Lower leg skin (tissue), 4 donors: ENCODE measurements at places on chromosomes 7 and 10. TPM values are rescaled to one million over a fixed set of nuclear protein-coding genes. Genes with fewer than 3 reads are reported as not detected.

DNA sequence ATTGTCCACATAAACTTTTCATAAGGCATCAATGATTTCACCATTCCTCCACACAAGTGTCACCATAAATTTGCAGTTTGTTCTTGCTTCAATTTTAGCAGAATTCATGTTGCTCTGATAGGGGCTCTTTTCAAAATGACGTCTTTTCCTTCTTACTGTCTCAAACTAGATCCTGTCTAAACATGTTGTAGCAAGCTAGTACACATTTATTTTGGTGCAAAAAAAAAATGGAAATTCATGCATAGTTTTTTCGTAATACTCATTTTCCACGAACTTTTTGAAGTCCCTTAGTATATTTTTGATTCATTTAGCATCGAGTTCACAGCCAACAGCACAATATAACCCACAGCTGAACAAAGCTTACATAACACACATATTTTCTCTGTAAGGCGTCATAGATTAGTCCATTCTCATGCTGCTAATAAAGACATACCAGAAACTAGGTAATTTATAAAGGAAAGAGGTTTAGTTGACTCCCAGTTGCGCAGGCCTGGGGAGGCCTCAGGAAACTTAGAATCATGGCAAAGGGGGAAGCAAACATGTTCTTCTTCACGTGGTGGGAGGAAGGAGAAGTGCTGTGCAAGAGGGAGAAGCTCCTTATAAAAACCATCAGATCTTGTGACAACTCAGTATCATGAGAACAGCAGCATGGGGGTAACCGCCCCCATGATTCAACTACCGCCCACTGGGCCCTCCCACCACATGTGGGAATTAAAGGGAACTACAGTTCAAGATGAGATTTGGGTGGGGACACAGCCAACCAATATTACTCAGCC is 301.5 kb downstream of the CCDC3 start:
- DNase-seq, result no peak

The TYW1B gene
- 4.3 TPM for total RNA-seq

DNA sequence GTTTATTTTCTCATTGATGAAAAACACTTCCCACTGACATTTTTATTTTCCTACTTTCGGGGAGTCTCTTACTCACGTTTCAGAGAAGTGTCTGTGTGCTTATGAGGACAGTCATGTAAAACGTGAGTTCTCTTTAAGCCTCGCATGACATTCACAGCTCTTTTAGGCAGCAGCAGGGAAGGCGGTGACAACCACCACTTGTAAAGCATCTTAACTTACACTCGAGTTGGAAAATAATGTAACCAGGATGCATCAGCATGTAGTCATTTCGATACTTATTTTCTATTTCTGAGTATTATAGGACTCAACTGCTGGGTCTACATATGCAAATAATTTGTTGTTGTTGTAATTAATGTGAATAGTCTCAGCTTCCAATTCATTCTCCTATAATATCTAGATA is 153.6 kb downstream of the SEMA3D start:
- no peak for DNase-seq

DNA sequence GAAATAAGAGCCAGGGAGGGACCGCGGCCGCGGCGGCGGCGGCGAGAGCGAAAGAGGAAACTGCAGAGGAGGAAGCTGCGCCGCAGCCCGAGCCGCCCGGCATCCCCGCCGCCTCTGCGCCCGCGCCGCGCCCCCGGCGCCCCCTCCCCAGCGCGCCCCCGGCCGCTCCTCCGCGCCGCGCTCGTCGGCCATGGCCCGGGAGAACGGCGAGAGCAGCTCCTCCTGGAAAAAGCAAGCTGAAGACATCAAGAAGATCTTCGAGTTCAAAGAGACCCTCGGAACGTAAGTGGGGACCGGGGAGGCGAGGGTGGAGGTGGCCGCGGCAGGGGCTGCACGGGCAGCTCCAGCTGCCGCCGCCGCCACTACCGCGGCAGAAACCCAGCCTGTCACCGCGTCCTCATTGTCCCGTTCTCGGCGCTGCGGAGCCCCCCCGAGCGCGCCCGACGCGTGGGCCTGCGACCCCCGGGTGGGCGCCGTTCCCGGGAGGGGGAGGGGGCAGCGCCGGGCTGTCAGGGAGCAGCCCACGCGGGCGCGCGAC is 351 bp downstream of the CAMK1D start:
- no peak for DNase-seq

DNA sequence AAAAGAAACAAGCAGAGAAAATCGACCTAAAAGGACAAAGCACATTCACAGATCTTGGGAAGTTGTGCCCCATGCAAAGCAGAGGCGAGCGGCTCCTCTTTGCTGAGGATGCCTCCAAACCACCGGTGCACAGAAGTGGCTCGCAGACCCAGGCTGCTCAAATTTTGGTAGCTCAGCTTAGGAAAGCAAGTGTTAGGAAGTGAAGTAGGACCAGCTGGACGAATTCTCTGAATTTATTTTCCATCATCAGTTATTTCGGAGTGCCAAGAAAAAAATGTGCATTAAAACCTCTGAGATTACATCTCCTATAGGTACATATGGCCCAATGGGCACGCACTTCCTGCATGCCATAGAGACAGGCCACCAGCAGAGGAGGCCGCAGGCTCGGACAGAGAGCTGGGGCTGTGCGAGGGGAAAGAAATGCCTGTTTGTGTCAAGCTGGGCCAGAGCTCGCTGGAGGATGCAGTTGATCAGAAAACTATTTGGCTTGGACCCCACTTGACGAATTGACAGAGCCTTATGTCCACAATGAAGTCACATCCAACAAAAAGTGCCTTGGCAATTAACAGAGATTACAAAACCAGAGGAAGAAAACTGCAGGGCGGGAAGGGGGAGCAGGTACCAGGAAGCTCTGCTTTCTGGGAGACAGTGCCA is 122.3 kb upstream of the LYZL2 start:
- peak; percentile 90 for DNase-seq

GRCh38 chr7:30831227-30831626 is 60.0 kb downstream of the MINDY4 start:
- DNase-seq, result no peak

- no peak for DNase-seq
These were observed 202.6 kb downstream of the GALNT17 start for GRCh38 chr7:71334541-71334940.

The PDAP1 gene
- 81.8 TPM for total RNA-seq

DNA sequence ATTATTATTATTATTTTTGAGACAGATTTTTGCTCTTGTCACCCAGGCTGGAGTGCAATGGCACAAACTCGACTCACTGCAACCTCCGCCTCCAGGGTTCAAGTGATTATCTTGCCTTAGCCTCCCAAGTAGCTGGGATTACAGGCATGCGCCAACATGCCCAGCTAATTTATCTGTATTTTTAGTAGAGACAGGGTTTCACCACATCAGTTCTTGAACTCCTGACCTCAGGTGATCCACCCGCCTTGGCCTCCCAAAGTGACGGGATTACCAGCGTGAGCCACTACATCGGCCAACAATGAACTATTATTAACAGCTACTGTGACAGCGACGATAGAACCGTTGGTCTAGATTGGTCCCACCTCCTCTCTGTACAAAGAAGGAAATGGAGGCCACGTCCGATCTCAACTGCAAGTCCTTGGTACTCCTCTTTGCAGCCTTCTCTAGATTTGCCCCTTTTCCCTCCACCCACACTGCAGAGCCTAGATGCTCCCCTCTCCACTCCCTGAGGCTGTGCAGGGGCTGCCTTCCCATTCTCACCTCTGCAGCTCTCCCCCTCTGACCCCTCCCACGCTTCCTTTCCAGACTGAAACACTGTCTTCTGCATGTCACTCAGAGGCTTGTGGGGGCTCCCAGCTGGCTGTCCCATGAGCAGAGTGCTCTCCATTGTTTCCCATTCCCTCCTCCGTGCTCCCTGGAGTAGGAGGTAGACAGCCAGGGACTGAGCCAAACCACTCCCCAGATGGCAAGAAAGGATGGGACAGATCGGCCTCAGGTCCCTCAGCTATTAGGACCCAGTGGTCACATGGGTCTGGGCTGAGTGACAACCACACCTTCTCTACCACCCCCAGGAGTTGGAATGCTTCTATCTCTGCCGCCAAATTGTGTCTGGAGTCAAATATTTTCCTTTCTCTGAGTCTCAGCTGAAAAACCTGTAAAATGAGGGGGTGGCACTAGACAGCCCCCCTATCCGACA is 2.3 kb downstream of the LOXL4 start:
- peak; percentile 11 for DNase-seq

- DNase-seq, result no peak
These were observed 9.6 kb upstream of the CCM2 start for GRCh38 chr7:44990109-44991023.

DNA sequence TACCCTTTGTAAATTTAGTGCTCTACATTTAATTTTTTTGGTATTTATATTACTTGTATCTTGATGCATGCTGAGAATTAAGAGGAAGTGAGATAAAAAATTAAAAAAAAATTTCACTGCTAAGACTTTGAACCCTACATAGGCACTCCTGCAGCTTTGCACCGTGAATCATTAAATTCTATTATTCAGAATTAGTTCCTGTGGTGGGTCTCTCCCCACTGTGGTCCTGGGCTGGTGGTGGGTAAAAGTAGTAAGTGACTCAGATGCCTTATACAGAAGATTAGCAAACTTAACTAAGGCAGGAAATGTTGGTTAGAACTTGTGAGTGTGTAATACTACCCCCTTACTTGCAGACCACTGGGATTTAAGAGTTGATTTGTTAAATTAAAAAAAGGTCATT is 72.6 kb downstream of the AP3M1 start:
- no peak for DNase-seq

- DNase-seq, result no peak
These were observed 7.6 kb upstream of the ENTPD1 start for GRCh38 chr10:95748349-95748748.

DNA sequence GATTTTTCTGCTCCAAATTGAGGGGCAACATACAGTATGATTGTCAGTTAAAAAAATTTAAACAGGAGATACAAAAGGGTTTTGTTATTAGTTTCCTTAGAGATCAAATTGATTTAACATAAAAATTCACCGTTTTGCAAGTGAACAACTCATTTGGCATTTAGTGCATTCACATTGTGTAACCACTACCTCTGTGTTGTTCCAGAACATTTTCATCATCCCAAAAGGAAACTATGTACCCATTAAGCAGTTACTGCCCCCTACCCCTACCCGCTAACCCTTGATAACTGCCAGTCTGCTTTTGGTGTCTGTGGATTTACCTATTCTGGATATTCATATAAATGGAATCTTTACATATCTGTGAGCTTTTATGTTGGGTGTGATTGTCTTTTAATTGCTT is 3.1 kb downstream of the ZRANB1 start:
- DNase-seq, result no peak

The CDK13 gene
- 59.0 TPM for total RNA-seq

DNA sequence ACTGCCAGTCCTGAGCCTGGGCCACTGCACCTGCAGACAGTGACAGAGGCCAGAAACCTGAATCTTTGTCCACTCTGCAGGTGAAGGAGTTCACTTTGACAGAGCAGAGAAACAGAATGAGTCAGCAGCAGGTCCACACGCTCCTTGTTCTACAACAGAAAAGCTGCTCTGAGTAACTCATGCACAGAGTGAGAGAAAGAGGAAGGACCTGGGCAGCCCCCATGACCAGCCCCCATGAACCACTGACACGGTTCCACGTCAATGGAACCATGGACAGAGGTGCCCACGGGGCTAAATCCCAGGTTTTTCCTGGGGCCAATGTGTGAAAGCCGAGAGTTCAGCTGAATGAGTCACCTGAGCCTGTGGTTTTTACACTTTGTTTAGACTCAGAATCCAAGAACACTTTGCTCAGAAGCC is 40.8 kb upstream of the CTBP2 start:
- no peak for DNase-seq

DNA sequence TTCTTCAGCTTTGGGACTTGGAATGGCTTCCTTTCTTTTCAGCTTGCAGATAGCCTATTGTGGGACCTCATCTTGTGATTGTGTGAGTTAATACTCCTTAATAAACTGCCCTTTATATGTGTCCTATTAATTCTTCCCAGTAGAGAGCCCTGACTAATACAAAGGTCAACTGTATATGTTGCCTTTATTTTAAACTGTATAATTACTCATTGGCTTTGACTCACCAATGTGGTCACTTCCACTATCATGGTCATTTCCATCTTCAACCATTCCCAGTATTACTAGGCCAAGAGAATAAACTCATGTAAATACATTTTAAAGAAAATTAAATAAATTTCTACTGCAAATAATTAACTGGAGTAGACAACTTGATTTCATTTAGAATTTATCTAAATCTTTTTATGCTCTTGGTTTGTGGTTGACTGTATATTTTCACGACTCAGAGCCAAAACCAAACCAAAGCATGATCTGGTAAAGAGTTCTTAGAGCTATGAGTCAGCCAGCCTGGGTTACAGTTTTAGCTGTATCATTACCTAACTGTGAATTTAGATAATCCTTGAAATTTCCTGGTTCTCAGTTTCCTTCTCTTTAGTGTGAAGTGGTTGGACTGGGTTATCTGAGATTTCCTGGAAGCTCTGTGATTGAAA is 188.4 kb downstream of the PPP1R3A start:
- no peak for DNase-seq
